Ureter (tissue), 1 donor: ENCODE measurements at places on chromosomes 7 and 10. TPM values are rescaled to one million over a fixed set of nuclear protein-coding genes. Genes with fewer than 3 reads are reported as not detected.

Gene CALHM1
- total RNA-seq = not detected

DNA sequence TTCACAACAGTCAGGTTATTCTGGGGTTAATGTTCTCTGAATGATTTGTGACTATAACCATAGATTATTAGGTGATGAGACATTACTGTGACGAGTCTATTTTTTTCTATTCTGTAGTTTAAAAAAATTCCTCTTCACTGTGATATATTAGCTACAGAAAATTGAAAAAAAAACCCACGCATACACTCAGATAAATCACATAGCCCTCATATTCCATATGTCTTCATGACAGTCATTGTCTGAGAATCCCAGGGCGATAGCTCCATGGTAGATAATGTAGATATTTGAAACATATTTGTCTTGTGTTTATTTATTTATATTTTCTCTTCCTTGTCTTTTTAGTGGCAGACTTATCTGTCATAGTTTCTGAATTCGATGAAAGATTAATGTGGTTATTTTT, 110.0 kb downstream of the CAMK1D start:
- no peak for DNase-seq

- no peak for DNase-seq
Observed at GRCh38 chr7:33841705-33842129, 63.6 kb upstream of the BMPER start.

GRCh38 chr10:124007773-124008145, 85.6 kb downstream of the CHST15 start:
- no peak for DNase-seq

GRCh38 chr10:125849448-125849847, 26.1 kb downstream of the BCCIP start:
- no peak for DNase-seq

DNA sequence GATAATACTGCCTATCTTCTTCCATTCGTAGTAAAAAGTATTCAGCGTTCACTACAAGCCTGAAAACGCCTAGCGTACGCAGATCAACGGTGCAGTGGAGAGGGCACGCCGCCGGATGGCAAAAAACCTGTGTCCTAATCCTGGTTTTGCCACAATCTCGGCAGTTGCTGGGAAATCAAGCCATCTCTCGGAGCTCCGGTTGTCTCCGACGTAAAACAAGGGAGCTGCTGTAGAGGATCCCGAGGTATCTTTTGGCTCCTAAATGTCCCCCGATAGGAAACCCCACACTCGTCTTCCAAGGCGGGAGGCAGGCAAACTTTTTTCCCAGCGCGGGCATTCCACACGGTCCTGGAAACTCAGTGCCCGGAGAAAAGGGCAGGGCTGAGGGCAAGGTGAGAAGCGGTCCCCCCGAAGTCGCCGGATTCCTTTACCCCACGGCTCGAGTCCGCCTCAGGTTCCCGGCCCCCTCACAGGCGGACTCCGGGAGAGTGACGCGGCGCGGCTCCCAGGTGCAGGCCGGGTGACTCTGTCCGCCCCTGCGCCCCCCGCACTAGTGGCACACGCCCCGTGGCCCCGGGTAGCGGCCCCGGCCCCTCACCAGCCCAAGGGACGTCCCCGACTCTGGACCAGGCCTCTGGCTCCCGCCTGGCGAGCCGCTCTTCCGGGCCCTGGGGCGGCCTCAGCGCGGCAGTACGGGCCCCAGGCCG, 649 bp downstream of the IDE start:
- DNase-seq = no peak

DNA sequence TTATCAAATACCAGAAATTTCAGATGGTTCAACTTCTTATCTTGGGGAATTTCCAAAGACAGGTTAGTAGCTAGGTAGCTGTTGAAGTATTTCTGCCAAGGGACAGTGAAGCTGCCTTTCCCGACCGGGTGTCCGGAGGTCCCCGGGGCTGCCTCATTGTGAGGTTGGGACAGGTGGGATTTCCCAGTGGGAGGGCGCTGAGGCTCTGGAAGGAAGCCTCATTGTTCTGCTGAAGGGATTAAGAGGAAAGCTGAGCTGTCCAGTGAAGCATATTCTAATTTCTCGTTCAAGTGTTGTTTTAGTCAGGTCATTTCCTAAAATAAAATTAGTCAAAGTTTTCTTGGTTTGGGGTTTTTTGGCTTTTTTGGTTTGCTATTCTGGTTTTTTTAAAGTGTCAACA, 244.2 kb downstream of the MGMT start:
- no peak for DNase-seq
